ENCODE measurements at places on chromosomes 13 and 19.

GRCh38 chr13:36986462-36987240 lies 12.5 kb downstream of the ALG5 start:
- no peak for DNase-seq

DNA sequence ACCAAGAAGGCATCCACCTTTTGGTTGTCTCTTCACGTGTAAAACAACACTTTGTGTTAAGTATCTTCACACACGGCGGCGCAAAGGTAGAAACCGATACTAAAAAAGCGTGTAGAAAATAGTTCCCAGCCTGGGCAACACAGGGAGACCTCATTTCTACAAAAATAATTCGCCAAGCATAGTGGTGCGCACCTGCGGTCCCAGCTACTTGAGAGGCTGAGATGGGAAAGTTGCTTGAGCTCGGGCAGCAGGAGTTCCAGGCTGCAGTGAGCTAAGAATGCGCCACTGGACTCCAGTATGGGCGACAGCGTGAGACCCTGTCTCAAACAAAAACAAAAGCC lies 573 bp upstream of the ERCC5 start:
- DNase-seq = no peak

- DNase-seq = no peak
These were observed 8.8 kb upstream of the LRCH1 start for GRCh38 chr13:46544208-46544607.

- DNase-seq = peak; percentile 54
These were observed 121.6 kb upstream of the FRY start for GRCh38 chr13:31909864-31910551.

DNA sequence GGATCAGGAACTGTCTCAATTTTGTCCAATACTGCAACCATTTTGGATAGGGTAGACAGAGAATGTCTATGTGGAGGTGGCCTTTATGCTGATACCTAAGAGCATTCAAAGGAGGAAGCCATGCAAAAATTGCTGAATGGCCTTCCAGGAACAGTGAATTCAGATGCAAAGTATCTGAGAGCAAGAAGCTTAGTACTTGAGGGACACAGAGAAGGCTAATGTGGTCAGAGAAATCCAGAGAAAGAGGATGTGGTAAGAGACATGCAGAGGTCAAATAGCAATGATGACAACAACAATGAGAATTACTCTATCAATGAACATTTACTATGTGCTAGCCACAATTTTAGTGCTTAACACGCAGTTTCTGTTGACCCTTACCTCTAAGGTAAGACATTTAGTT lies 785.6 kb upstream of the KLHL1 start:
- peak; percentile 6 for DNase-seq

DNA sequence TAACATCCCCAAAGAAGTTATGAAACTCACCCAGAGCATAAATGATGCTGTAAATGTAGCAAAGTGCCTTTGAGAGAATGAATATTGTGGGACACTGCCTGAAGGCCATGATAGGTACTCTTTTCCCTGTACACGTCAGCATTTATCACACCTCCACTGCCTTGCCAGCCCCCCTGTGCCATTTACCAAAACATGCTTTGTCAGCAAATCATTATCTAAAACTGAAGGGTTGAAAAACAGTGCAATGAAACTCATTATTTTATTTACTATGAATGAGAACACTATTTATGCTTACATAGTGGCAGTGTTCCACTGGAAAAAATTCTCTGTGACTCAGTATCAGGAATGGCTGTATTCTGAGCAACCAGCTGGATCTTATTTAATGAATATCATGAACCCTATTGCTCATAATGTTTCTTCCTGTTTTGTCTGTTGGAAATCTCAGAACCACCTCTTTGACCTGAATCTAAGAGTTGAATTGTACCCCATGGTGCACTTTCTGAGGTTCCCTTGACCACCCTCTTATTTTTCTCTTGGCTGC lies 564.1 kb downstream of the DCT start:
- DNase-seq = no peak

GRCh38 chr19:49626226-49626625 lies 13.7 kb downstream of the RRAS start:
- DNase-seq = no peak
